Astrocyte of the hippocampus (primary cell): ENCODE measurements at places on chromosomes 1 and 21.

DNA sequence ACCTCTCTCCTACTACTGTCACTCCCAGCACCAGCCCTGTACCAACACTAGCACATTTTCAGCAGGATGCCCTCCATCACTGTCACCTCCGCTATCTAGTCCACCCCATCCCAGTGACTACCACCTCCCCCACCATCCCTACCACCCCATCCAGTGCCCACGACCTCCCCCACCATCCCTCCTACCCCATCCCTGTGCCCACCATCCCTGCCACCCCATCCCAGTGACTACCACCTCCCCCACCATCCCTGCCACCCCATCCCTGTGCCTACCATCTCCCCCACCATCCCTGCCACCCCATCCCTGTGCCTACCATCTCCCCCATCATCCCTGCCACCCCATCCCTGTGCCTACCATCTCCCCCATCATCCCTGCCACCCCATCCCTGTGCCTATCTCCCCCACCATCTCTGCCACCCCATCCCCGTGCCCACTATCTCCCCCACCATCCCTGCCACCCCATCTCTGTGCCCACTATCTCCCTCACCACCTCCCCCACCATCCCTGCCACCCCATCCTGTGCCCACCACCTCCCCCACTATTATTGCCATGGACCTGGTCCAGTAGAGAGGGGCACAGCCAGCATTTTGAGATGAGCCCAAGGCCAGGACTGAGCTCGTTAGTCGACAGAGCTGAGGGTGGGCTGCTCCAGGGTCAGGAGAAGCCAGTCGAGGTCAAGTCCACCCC is 45.7 kb downstream of the DISP3 start:
- no peak for DNase-seq

DNA sequence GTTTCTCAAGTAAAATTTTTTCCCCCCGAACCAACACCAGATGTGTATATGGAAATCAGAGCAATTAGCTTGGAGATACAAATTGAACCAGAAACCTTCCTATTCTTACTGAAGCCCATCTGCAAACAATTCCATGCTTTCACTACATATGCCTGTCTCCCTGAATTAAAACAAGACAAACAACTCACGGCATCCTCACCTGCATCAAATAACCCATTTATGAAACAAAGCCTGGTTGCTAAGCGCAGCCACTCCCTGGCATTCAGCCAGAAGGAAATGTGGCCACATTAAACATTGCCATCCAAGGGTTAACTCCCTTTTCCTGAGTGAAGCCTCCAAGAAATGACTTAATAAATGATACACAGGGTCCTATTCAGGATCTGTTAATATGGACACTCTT is 55.3 kb downstream of the APP start:
- DNase-seq = peak; percentile 22

GRCh38 chr1:22626237-22627157 is 9.9 kb upstream of the C1QA start:
- DNase-seq = no peak

DNA sequence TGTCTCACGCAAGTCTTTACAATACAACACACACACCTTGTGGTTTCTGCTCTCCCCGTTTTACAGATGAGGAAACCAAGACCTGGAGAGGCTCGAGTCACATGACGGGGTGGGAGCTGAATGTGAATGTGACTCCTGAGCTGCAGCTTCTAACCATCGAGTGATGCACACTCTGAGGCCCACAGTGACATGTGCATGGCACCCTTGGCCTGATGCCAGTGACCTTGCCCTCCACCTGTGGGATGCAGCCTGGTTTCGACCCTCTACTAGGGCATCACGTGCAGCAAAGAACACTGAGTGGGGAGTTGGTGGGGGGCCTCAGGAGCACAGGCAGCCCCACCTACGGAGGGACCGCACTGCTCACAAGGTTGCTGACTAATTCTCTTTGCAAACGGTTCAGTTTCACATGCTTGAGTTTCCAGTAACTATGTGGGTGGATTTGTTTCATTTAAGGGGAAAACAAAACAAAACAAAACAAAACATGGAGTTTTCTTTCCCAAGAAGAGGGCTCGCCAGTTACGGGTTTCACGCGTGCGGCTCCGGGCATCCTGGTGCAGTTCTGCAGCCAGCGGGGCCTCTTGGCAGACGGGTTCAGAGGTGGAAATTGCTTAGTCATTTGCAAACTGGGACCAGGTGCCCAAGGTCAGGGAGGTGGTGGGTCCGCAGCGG is 22.9 kb downstream of the SPSB1 start:
- peak; percentile 86 for DNase-seq

GRCh38 chr1:10936998-10937901 is 75.2 kb upstream of the TARDBP start:
- no peak for DNase-seq

DNA sequence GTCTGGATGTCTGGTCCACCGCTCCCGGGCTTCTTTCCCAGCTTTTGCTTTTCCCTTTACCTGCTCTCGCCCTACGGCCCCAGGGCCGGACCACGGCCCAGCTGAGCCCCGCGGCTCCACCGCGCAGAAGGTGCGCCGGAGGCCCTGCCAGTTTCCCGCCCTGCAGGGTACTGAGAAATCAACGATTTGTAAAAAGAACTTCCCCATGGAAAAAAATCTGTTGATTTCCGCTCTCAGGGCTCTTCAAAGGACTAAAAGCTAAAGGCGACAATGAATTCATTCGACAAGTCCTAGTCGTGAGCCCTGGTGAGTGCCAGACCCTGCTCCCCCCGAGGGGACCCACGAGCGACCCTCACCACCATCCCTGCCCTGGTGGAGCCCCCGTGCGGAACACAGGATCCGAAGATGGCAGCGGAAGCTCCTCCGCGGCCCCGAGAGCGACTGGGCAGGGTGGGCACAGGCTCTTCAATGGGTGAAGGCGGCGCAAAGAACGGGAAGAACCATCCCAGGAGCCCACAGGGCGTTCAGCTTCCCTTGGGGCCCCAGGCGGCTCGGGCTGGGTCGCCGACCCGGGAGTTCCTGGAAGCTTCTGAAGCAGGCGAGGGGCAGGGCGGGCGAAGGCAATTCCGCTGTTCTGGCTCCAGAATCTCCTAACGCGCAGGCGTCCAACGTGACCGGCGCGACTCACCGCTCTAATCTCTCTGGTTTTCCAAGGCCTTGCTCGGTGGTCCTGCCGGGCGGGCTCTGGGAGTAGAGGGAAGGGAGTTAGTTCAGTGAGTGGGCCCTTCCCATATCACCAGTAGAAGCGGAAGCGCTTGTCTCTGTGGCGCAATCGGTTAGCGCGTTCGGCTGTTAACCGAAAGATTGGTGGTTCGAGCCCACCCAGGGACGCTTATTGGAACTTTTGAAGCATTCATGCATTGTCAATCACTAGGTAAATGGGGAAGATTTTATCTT is 6.6 kb upstream of the RNU1-2 start:
- DNase-seq = peak; percentile 89

DNA sequence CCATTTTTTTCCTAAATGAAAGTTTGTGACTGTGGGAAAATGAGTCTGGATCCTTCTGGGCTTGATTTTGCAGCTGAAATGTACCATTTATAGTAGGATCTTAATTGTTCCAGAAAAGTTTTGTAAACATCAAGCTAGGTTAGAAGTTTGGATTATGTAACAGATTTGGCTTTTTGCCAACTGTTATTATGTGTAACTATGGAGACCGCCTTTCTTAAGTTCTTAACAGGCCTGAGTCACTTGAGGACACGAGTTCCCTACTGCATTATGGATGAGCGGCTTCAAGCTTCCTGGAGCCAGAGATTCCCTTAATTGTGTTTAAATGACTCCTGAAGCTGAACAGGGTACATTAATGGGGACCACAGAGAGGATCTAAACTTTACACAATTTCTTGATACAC is 22.2 kb downstream of the SLC25A33 start:
- peak; percentile 95 for DNase-seq

DNA sequence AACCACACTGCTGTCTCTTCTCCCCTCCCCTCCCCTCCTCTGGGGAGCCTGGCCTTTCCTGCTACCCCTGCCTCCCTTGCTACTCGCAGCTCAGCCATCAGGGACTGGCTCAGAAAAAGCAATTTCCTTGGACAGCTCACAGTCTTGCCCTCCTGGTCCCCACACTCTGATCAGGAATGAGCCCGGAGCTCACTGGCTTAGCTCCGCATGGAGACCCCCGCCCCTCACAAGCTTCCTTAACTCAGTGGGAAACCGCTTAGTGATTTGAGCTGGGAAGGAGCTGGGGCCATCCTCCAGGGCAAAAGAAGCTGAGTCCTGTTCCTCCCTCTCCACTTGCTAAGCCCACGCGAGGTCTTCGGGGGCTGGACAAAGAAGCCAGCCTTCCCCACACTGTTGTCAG is 70.3 kb upstream of the ACTL8 start:
- no peak for DNase-seq

DNA sequence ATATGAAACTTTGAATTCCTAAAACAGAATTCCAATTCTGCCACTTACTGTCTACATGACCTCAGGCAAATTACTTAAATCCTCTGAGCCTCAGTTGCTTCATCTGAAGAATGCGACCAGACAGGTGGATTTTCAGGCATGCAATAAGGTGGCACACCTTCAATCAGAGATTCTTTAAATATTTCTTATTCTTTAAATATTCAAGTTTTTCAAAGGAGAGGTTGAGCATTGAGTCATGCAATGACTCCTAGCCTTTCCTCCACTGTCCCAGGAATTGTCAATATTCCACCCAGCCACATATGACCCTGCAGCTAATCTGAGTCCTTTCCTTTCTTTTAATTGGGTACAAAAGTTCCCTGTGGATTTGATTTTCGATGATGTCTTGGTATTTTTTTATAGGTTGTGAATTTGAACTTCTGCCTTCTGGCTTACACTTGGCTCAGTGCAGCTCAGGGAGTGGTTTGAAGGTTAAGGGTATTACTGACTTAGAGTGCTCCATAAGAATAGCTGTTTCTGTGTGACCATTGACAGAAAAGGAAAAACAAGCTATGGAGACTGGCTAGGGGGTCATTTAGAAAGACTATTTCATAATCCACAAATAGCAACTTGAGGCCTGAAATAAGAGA is 52.2 kb upstream of the PRDX6 start:
- DNase-seq = peak; percentile 27

DNA sequence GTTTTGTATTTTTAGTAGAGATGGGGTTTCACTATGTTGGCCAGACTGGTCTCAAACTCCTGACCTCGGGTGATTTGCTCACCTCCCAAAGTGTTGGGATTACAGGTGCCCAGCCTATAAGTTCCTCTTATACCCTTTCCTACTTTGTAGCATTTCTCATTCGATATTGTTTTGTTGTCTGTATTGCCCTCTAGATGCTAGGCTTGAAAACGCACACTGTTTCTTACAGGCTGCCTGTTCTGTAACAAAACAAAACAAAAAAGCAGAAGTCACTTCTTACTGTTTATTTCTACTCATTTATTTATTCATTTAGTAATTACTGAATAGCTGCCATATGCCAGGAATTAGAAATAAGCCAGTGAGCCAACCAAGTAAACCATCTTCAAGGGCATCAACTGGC is 136.9 kb upstream of the BMP8A start:
- DNase-seq = no peak

DNA sequence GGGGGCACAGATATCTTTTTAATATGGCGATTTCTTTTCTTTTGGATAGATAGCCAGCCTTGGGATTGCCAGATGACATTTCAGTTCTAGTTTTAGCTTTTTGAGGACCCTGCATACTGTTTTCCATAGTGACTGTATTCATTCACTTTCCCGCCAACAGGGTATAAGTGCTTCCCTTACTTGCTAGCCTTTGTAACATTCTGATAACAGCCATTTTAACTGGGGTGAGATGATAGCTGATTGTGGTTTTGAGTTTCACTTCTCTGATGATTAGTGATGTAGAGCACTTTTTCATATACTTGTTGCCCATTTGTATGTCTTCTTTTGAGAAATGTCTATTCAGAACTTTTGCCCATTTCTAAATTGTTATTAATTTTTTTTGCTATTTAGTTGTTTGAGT is 151.9 kb downstream of the NTPCR start:
- DNase-seq = no peak

- peak; percentile 78 for DNase-seq
Observed at GRCh38 chr1:205983925-205984725, 19.1 kb downstream of the RAB7B start.

- peak; percentile 56 for DNase-seq
Observed at GRCh38 chr1:18950401-18951026, 6.0 kb downstream of the IFFO2 start.

- no peak for DNase-seq
Observed at GRCh38 chr1:206855859-206856258, 9.6 kb upstream of the IL20 start.

DNA sequence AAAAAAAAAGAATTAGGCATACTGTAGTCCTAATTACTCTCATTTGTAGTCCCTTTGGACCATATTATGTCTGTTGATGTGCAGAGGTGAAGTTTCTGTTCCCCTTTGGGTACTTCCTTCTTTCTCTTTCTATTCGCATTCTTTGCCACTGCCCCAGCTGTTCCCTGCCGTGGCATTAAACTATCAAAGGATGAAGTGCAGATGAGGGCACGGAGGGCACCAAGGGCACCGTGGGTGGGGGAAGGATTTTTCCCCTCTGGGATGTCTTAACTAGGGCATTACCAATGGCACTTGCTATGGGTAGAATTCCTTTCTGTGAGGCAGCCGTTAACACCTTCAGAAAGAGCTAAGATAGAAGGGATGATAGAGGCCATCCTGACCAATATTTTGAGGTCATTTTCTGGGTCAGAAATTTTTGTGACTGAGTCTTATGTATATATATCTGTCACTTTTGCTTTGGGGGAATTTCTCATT is 4.9 kb upstream of the MAPKAPK2 start:
- DNase-seq = no peak

- DNase-seq = no peak
Observed at GRCh38 chr1:185787238-185787637, 53.0 kb downstream of the HMCN1 start.

DNA sequence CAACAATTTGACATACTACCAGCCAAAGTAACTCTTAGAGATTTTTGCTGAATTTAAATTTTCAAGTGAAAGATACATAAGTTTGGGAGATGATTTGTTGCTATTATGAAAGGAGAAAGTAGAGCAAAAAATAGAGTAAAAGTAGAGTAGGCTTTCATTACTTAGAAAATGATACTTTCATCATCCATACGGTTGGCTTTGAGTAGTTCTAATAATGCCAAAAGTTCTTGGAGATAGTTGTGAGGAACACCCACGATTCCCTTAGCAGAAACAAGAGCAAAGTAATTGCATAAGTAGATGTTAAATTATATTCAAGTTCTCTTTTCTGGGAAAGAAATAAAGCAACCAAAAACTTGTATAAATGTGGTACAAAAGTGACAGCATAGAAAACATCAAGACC is 95.0 kb upstream of the VAV3 start:
- no peak for DNase-seq

DNA sequence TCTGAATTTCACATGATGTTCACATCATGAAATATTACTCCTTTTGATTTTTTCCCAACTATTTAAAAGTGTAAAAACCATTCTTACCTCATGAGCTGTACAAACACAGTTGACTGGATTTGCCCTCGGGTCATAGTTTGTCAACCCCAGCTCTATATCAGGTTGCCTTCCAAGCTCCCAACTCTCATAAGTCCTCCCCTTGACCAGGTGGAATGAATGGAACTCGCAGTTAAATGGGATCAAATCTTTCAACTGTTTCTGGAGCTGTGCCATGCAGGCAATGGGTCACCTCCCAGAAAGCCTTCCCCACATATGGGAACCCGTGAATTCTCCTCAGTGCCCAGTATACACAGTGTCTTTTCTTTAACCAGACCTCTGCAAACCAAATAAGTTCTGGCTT is 169.8 kb upstream of the FOXD3 start:
- no peak for DNase-seq
